CD4-positive, alpha-beta T cell treated with Interleukin-15 for 4 hours (primary cell): ENCODE measurements at places on chromosomes 2 and 18.
A peak's percentile ranks its signal among the peaks of the same experiment; 100 is the strongest.

GRCh38 chr2:3249476-3249962 lies 128.1 kb downstream of the EIPR1 start:
- DNase-seq, result no peak

GRCh38 chr2:197217541-197217940 lies 93.0 kb downstream of the ANKRD44 start:
- no peak for DNase-seq

DNA sequence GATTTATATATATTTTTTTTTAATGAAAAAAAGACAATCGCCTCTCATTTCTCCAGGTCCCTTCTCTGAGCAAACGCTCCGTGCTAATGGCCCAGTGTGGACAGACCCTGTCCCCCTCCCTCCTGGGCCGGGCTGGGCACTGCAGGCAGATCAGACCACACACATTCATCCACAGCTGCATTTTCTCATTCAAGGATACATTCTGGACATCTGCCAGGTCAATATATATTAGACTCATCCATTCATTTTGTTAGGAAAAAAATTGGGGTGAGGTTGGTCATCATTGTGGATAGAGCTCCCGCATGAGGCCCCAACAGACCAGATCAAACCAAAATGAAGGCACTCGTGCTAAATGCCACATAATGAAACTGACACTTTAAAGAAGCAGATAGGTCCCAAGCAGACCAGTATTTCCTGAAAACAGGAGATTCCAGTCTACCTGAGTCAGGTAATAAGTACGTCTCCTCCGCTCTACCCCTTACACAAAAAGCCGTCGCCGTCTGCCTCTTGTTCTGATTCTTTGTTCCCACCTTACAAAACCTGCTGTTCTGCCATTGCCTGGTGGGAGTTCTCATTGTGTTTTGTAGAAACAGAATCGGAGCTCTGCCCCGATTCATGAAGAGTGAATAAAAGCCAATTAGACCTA lies 15.4 kb upstream of the OTOS start:
- no peak for DNase-seq

- no peak for DNase-seq
Measured at GRCh38 chr2:37773371-37774130, 102.1 kb upstream of the CDC42EP3 start.

DNA sequence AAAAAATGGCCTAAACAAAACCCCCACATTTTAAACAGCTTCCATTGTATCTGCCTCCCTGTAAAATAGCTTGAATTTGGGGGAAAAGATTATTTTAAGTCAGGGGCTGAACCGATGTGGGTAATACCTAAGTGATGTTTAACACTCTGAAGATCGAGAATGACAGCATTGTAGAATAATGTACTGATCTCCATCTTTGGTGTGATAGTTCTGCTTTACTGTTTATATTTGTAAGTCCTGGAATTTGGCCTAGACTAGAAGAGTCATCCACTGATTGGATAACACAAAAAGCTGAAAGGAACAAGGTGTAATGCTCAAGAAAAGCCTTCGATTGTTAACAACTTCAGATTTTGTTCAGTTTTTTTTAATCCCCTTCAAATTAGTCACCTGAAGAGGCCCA lies 53.8 kb upstream of the CCDC68 start:
- no peak for DNase-seq

DNA sequence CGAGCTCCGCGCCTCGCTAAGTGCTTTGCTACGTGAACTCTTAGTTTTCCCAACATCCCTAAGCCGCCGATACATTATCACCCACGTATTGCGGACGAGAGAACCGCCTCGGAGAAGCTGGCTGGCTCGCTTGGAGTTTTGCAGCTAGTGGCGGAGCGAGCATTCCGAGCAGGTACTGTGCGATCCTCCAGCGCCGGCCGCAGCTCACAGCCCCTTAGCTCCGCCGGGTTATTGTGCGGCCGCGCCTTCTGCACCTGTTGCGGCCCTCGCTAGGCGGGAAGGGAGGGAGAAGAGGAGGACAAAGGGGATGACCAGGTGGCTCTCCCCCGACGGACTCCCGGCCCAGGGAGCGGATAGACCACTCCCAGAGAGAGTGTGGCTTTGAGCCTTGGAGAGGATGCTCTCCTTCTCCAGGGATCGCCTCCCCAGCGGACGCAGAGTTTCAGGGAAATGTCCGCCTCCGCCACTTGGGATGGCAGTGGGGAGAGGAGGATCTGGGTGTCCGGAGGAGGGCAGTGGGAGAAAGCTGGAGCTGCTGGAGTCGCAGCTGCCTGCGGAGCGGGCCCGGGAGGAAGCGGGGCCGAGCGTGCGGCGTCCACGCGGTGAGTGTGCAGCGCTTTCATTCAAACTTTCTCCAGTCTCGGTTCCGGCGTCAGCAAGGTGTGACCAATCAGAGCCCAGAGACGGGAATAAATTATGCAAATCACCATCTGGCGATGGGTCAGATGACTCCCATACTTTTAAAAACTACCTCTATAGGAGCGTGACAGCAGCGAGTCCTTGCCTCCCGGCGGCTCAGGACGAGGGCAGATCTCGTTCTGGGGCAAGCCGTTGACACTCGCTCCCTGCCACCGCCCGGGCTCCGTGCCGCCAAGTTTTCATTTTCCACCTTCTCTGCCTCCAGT lies at the start of gene LIPG:
Gene LIPG, plus strand, starts transcription at position 769 of the 905 bp plus-strand sequence. CDS start 252 bp downstream, outside the sequence.
- peak; percentile 18 for DNase-seq

DNA sequence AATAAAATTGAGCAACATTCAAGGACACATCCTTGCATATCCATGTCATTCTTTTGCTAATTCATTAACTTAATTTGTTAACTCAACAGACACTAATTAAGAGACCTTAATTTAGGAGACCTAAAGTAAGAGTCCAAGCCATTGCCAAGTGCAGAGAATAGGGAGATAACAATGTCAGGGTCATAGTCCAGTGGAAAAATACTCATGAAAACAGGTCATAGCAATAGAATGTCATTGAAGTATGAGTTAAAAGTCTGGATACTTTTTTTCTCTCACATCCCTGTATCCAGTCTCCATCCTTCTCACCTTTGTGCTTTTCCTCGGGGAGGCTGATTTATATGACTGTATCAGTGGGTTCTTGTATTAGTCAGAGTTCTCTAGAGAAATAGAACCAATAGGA lies 26.6 kb upstream of the DPP4 start:
- no peak for DNase-seq

DNA sequence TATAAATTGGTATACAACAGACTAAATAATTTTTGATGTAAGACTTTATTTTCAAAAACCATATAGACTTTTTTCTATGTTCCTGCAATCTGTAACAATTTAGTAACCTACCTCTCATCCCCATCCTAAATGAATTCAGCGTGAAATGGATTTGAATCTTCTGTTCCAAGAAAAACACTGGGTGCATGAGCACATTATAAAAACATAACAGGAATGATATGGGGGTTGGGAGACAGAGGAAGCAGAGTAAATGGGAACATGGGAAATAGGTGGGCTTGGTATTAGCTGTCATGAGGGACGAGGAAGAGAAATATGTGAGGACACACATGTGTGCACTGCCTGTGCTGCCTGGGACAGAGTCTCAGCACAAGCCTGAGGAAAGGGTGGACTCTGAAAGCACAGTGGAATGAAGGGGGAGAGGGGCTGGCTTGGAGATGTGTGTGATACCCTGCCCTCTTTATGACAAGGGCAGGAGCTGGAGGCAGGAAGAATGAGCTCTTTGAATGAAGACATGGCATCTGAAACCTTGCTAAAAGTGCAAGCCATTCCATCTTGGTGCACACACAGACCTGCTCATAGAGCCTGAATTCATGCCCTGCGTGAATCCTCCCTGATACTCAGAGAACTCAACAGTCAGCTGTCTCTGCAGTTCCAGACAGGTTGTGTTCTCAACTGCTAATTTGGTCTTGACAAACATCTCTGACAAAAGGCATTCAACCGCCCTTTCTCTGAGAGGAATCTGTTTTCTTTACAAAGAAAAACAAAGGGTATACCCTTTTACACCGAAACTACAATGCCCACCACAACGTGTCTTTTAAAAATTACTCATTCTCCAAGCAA lies 66.6 kb downstream of the EPB41L3 start:
- DNase-seq, result no peak

DNA sequence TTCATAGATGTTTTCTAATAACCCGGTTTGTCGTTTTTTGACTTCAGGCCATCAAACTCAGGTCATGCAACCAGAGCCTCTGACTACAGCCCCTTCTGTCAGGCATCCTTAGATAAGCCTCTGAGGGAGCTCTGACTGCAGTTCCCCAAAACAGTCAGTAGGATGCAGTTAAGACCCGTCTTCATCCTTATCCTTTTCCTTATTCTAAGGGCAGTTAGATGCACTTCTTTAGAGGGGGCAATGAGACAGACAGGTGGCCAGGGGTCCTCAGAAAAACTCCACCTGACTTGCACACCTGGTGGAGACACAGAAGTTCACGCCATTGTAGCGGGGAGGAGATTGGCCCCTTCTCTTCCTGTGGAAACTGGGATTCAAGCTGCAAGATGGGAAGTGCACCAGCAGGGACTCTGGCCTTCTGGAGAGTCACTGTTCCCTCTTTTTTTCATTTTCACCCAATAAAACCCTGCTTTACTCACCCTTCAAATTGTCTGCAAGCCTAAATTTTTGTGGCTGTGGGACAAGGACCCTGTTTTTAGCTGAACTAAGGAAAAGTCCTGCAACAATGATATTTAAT lies 104.8 kb upstream of the TFPI start:
- DNase-seq, result no peak

DNA sequence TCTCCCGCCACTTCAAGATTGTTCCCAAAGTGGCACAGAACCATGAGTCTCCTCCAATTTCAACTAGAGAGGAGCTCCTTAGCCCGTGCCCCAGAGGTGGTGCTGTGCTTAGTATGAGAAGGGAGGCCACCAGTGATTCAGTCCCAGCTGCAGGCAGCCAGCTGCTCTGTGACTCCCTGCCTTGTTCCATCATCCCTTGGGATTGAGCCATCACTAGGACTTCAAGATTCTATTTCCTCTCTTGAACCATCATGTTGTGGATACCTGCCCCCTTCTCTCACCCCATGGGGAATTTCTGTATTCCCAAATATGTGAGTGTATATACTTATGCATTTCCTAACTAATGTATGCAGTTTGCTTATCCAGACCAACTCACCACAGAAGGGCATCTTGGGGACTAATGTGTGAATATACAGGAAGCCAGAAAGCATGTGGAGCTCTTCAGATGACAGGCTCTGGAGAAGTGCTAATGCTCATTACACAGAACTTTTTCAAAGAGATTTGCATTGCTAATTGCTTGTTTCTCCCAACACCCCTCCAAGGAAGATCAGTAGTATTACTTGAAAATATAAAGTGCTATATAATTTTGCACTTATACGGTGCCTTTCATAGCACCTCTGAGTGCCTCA lies 111.0 kb upstream of the MAP3K20 start:
- DNase-seq, result no peak

DNA sequence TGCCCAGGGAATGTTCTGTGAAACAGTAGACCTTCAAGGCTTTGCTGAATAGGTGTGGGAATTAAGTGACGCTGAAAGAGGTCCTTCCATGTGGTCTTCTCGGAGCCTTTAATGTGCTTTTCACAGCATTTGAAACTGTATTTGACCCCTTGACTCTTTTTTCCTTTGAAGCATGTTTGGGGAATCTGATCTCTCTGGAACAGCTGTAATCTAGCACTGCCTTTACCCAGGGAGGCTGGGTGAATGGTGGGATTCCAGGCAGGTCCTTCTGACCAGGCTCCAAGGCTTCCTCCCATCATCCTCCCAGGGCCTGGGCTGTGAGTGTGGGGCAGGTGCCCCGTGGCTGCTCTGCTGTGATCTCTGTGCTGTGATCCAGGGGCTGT lies 4.2 kb downstream of the ZAP70 start:
- DNase-seq, result no peak

- no peak for DNase-seq
Measured at GRCh38 chr2:241857041-241857541, 1.6 kb downstream of the PDCD1 start.

DNA sequence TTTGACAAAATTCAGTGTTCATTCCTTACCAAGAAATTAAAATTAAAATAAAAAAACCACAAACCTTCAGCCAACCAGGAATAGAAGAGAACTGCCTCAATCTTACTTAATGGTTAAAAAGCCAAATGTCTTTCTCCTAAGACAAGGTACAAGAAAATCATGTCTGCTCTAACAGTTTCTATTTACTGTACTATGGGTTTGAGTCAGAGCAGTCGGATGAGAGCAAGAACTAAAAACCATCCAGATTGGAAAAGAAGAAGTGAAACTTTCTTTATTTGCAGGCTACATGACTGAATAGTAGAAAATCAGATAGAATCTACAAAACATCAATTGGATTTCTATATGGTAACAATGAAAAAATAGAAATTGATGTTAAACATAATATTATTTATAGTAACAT lies 555.5 kb upstream of the TNP1 start:
- DNase-seq, result no peak

- no peak for DNase-seq
Measured at GRCh38 chr2:200968162-200968561, 4.7 kb upstream of the ORC2 start.

DNA sequence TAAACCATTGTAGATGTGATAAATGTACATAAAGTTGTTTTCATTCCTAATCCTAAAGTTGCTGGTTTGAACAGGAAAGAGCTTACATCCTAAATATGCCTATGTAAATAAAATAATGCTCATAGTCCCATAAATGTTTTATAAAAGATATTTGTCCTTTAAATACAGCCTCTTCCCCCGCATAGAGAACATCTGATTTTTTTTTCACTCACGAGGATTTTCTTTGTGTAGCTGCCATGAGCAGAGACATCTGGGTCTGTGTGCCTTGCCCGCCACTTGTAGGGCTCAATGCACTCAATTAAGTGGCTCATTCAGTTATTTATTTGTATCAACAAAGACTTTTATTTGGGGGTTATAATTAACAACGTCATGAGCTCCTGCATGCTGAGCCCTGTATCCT lies 72.8 kb downstream of the SOWAHC start:
- no peak for DNase-seq

DNA sequence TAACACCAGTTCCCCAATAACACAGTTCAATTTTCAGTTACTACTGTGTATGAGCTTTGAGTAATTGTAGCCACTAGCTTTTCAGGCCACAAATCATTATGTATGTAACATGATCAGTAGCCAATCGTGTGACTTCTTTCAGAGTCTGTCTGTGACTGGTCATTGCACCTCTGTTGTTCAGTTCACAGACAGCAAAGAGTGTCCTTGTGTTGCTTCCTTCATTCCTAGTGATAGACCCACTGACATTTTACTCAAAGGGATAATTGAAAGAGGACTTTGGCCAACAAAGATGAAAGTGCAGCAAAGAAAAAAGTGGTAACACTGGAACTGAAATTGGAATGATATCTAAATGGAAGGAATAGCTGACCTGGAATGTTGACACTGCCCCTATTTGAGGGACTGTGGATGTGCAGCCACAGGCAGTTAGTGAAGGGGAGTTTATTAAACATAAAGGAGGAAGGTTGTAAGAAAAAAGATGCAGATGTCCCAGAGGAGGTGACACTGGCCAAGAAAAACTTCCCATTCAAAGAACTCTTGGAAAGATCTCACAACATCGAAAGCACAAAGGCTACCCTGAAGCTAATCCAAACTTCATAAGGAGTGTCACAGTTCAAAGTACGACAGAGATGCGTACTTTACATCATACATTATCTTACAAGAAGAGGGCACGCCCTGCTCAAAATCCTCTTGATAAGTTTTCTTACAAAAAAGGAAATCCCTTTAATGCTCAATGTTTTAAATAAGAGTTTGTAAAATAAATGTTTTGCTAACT lies 19.3 kb downstream of the TTC39C start:
- DNase-seq, result no peak
